ENCODE measurements at places on chromosomes 13 and 19.
A peak's percentile ranks its signal among the peaks of the same experiment; 100 is the strongest.

DNA sequence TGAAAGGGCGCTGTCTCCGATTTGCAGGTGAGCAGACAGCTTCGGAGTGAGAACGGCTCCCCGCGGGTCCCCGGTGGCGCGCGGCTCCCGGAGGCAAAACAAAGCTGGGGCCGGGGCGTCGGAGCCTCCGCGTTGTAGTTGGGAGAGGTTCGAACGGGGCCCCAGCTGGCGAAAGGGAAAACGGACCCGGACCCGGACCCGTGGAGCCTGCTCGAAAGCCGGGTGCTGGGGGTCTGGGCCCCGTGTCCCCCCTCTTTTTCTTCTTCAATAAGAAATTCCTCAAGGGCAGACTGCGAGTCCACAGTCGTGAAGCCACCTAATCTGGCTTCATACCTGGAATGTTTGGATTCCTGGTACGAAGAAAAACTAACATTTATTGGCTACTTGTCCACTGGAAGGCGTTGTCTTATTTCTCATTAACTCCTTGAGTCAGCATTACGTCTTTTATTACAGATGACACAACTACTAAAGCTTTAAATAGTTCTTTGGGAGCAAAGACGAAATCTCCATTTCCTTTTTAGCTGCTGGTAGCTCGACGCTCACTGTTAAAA, 632 bp upstream of the MTIF3 start:
- DNase-seq, result peak; percentile 19

- peak; percentile 96 for DNase-seq
Observed at GRCh38 chr19:46713781-46714443, 3.0 kb downstream of the PRKD2 start.

DNA sequence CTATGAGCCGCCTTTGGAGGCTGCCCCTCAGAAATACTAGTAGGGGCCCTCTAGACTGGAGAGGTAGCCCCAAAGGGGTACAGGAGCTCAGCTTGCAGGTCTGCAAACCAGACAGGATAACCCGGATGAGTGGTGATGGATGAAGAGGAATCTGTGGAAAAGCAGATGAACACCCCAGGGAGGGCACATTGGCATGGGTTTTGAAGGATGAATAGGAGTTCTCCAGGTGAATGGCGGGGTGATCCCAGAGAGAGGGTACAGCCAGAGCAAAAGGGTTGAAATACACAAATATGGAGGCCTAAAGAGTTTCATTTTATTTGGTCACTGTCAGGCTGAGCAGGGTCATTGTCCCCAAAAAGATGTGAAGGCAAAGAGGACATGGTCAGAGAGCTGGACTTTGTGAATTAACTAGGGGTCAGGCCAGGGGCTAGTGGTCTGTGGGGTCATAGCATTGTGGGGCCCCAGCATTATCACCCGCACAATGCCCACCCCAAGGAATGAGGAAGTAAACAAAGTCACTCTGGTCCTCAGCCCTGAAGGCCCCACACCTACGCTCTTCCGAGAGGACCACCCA, 4.8 kb downstream of the NR2F6 start:
- no peak for DNase-seq

DNA sequence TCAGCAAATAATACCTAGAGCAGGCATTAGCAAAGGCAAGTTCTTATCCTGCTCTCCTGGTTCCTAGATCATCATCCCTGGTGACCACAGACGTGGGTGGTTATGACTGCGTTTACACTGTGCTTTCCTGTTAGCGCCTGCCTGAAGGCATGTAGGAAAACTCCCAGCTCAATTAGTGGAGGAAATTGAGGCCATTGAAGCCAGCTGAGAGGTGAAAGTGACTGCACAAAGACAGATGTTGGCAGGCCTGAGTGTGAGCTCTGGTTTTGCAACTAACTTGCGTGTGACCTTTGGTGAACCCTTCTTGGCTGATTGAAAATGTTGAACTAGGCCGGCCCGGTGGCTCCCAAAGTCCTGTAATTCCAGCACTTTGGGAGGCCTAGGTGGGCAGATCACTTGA, 17.5 kb upstream of the NWD1 start:
- peak; percentile 31 for DNase-seq

DNA sequence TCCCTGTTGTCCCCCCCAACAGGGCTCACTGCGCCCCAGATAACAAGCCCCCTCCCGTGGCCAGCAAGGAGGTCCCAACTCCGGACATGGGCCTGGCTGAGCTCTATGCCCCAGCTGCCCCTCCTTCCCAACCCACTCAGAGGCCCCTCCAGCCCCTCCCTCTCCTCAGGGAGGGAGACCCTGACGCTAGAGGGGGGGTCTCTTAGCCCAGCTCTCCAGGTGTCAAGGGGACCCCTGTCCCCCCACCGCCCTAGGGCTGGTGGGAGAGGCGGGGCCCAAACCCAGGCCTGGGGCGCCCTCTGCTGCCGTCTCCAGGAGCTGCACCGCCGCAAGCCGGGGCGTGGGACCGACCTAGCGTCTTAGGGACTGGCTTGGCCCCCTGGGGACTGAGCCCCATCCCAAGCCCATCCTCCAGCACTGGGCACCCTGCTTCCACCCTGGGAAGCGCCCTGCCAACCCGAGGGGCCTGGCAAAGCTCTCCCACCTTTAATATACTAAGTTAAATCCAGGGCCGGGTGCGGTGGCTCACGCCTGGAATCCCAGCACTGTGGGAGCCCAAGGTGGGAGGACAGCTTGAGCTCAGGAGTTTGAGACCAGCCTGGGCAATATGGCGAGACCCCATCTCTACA, 1.4 kb downstream of the GRIN3B start:
- peak; percentile 56 for DNase-seq

GRCh38 chr13:93847162-93847561, 620.6 kb downstream of the GPC6 start:
- no peak for DNase-seq

DNA sequence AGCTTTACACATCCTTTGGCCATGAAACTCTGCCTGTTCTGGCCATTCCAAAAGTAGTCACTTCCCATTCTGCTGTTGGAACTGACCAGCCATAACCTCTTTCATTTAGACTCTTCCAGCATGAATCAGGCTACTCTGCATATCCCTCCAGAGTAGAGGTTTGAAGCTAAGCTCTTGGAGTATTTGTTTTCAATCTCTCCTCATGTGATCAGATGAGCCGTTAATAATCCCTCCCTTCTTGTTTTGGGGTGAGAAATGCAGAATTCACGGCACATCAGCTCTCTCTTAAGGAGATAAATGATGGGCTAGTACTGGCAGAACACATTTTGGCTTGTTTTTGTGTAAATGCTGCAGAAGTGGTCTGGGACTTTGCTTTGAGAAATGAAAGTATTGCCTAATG, 519.9 kb downstream of the PCDH17 start:
- peak; percentile 35 for DNase-seq

DNA sequence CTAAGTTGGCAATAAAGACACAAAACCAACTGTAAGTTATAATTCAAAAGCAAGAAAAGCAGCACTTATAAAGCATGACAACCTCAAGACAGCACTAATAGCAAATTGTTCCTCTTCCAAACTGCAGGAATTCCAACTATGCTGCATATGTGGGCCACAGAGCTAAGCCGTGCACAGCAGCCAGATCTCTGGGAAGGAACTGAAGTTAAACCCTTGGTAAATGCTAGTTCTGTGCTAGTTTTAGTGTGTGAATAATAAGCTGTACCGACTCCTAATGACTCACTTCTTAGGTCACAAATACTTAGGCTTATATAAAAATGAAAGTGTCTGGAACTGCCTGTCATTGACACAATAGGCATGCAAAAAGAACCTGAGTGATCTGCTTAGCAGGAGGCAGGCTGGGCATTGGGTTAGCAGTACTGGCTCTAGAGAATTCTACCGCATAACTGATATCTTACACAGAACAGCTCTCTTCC, 21.2 kb upstream of the GTF3A start:
- peak; percentile 69 for DNase-seq

Measured in muscle of back (tissue), 13 donors.